CD4-positive, alpha-beta T cell treated with Interleukin-15 for 1 hour (primary cell): ENCODE measurements at places on chromosomes 1 and 21.

- no peak for DNase-seq
Observed at GRCh38 chr1:204645251-204645650, 40.3 kb downstream of the LRRN2 start.

DNA sequence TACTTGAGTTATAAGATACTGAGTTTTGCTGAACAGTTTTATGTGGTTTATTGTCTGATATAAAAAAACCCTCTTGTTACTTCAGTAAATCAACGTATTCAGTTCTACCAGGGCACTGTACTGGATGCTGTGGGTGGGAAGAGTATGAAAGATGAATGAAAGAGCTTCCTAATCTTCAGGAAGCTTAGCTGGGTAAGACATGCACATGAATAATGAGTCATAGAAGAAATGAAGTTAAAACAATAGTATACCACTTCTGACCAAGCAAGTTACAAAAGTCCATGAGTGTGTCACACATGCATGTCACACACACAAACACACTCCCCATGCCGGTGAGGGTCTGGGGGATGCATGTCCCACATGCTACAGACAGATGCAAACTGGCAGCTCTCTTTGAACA is 105.9 kb downstream of the SIPA1L2 start:
- DNase-seq, result no peak

- DNase-seq, result no peak
Observed at GRCh38 chr1:163069142-163069541, at the start of gene RGS4. Gene RGS4, plus strand, starts transcription at chr1:163069361. Its CDS starts 124 bp downstream, at chr1:163069485.

- peak; percentile 55 for DNase-seq
Observed at GRCh38 chr1:19477284-19478249, 7.8 kb downstream of the CAPZB start.

- no peak for DNase-seq
Observed at GRCh38 chr1:168521401-168522000, 22.3 kb downstream of the XCL2 start.

DNA sequence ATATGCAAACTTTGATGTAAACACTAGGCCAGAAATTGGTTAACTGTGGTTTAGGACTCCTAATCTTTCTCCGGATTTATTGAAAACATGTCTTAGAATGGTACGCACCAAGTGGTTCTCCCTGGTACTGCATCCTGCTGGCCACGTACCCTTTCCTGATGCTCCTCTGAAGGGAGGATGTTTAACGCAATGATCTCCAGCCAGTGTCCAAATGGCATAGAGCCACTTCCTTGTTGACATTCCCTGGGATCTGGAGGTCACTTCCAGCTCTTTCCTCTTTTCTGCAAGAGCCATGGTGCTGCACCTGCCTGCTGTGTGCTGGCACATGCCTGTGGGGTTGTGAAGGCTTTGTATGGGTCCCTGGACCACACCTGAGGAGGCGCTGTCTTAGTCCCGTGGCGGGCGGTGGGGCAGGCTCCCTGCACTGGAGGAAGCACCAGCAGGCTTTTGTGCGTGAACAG is 53.9 kb downstream of the GALNT2 start:
- no peak for DNase-seq

GRCh38 chr1:240306673-240307072 is 215.0 kb downstream of the FMN2 start:
- DNase-seq, result no peak

DNA sequence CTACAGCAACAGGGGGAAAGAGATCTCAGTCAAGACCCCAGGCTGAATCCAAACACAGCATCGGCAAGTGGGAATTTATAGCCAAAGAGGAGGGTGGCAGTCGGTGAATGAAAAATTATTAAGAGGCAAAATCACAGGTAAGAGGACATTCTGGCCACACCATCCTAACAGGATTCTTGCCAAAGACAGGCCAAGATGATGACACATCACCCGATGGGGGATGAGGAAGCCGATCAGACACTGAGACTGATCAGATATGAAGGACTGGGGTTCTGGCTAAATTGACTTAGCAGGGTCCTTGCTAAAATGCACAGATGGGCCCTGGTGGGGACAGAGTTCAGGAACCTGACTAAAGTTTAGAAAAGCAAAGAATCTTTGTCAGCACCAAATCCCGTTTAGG is 402.2 kb downstream of the SMYD3 start:
- DNase-seq, result no peak

DNA sequence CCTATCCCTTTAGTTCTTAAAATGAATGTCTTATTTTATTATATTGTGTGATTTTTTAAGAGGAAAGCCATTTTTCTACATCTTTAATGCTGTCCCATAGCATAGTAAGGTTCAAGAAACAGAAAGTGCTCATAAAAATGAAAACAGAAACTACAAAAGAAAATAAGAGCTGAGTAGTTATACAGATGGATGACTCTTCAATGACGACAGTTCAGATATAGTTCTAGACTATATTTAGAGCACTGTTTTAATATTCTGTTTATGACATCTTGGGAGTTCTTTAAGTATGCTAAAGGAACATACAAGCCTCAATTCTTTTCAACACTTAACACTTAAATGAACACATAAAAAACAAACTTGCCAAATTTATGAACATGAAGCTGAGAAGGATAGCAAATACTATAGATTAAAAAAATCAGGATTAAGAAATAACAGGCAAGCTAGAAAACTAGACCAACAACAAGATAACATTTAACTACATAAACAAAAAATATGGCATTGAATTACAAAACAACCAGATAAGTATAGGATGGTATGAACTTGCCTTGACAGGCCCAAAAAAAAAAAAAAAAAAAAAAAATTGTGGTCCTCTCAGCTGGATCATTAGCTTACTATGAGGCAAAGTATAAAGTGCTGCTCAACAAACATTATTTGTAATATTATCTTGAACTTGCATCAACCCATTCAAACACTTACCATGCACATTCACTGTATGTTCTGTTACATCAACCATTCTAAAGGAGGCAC is 87.9 kb downstream of the ZZZ3 start:
- no peak for DNase-seq
